ENCODE measurements at places on chromosomes 6 and 20.

DNA sequence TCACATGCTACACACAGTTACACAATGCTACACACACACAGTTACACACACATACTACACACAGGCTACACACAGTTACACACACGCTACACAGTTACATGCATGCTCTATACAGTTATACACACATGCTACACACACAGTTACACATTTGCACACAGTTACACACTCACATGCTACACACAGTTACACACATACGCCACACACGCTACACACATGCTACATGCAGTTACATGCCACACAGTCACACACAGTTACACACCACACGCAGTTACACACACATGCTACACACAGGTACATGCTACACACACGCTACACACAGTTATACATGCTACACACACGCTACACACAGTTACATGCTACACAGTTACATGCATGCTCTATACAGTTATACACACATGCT is 15.6 kb downstream of the MYT1 start:
- DNase-seq = no peak

DNA sequence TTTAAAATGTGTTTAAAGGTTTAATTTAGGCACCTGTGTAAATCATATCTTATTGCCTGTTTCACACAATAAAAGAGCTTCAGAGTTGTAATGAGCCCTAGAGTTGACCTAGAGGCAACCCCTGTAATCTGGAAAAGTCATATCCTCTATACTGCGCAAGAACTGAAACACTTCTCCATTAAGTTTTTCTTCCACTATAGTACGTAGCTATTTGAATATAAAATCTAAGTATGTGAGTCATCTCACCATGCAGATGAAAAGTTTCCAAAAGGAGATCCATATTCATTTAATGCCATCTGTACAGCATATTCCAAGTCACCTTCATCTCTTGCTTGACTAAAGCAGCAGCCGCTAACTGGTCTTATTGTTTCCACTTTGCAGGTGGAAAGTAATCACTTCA is 26.0 kb upstream of the TAAR1 start:
- DNase-seq = no peak

DNA sequence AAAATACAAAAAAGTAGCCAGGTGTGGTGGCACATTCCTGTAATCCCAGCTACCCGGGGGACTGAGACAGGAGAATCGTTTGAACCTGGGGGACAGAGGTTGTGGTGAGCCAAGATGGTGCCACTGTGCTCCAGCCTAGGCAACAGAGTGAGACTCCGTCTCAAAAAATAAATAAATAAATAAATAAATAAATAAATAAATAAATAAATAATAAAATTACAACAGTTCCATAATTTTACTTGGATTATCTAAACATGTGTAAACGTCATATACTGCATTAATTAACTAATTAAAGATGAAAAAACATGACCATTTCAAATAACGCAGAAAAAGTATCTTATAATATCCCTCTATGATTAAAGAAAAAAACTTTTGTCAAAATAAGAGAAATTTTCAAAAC is 65.8 kb downstream of the SAMD3 start:
- no peak for DNase-seq

DNA sequence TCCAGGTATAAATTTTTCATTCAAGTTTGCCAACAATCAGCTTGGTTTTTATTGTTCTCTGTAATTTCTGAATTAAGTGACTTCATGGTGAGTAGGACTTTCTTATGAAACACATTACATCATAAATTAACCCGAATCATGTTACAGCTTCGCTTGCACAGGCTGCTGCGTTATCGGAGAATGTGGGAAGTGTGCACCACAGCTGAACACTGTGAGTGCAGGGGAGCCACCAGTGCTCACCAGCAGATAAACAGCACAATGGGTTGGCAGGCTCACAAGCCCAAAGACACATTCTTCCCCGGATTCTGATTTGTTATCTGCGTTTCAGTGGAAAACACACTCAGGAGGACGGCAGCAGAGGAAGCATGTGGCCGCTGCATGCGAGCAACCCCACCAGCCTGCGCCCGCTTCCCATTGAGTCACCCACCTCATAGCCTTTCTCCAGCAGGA is 121.1 kb downstream of the GMDS start:
- DNase-seq = no peak

DNA sequence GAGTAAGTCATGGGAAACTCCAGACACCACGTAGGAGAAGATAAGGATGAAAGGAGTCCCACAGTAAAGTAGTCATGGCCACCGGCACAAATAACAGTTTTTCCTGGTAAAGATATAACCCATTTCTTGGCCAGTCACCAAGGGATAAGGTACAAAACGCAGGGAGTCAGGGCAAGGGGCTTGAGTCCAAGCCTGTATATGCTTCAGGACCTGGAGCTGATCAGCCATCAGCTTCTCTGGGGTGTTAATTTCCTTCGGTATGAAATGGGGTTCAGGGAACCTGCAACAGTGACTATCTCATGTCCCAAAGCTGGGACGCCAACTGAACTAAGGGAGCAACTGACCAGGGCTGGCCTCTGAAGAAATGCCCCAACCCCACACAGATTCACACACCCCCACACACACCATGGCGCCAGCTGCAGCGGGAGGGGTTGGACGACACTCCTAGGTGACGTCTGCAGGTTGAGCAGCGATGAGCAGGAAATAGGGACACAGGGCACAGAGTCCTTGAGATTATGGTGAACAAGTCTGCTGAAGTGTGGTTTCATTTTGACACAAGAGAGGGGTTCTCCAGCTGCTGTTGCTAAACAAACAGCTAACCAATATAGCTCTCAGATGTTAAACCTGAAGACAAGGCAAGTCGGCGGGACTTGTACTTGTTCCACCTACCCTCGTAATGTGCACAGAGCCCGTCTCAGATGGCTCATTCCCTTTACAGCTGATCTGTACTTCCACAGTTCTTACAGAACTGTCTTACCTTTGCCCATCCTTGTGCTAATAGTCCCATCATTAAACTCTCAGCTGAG is 7.4 kb upstream of the ADTRP start:
- peak; percentile 52 for DNase-seq

DNA sequence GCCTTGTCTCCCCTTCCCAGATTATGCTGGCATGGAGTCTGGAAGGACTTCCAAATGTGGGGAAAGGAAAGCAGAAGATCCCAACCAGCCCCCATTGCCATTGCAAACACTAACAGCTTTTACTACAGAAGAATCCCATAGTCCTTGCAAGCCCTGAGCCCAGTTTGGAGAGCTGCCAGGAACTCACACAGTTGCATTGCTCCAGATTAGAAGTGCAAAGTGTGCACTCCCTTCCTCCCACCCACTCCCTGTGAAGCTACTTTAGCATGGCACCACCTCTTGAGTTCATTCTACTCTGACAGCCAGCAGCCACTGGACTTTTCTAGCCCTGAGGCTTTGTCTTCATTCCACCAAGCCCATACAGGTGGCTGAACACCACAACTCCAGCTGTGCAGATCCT is 67.6 kb downstream of the SLC22A2 start:
- DNase-seq = no peak

GRCh38 chr6:166512567-166512966 is 73.9 kb downstream of the RAMACL start:
- DNase-seq = peak; percentile 20

GRCh38 chr6:36015666-36016065 is 8.8 kb downstream of the SLC26A8 start:
- DNase-seq = no peak

DNA sequence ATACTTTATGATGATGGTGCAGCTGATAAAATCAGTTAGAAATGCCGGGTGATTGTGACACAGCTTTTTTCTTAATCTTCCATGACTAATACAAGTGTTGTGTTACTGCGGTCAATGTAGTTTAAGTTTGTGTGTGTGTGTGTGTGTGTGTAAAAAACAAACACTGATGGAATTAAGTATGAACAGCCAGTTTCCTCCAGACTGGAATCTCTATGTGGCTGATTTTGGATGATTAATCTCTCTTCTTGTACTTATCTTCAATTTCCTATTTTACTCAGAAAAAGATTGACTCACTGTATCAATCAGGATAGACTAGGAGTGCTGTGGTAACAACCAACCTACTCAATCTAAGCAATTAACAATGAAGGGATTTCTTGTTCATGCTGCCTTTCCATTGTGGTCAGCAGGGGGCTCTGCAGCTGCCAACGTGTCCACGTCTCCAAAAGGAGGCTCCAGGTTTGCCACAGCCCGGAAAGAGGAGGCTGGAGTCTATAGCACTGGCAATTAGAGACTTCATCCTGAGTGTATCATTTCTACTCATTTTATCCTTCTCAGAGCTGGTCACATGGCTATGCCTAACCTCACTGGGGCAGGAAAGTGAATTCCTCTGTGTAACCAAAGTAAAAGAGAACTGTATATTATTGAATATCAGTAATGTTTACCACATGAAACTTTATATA is 107.7 kb downstream of the CD109 start:
- DNase-seq = no peak

GRCh38 chr6:121984956-121985355 is 414.5 kb upstream of the HSF2 start:
- DNase-seq = no peak

GRCh38 chr20:57638173-57638894 is 18.1 kb upstream of the ZBP1 start:
- no peak for DNase-seq

DNA sequence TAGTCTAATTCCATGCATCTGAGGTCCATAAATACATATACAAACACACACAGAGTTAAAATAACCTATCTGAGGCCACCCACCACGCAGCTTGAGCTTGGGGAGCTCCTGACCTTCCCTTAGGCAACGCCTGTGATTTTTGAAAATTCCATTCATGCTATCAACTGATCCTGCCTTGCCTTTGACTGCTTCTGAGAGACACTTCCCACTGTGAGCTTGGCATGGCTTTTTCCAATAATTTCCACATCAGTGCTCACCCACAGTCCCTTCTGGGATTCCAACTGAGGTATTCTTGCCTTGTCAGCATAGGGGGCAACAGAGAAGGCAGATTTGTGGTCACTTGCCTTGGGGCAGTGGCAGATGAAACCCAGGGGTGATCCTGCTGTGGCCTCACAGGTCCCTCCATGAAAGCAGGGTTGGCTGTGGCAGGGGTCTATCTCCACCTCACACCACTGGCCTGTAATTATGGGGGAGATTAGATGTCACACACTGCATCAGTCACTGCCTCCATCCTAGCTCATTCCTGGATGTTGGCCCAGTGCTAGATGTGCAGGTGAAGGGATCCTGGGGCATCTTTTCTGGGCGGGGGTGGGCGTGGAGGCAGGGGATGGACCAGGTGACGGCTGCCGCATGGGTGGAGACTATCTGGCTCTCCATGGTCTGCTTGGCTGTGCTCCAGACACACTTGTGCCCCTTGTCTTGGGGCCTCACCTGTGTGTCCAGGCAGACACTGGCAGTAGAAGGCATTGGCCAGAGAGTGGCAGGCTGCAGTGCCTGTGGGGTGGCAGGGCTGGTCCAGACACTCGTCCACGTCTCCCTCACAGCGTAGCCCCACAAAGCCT is 11.2 kb upstream of the GPSM3 start:
- DNase-seq = no peak

DNA sequence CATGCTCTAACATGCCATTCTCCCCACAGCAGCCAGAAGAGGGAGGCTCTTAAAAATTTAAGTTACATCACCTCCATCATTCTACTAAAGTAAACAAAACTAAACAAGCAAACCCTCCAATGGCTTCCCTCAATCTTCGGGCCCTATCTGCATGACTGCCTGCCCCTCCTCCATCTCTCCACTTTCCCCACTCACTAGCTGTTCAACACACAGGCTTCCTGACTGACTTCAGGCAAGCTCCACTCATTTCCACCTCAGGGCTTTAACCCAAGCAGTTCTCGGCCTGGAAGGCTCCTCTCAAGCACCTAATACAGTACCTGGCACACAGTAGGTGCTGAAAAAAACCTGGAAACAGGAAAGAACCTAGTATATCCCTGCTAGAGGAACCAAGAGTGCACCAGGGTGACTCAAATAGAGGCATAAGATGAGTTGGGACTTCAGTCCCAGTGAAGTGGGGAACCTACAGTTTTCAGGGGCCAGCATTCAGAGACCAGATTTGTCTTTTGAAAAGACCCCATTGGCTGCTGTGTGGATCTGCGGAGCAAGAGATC is 2.8 kb downstream of the AHCY start:
- no peak for DNase-seq

DNA sequence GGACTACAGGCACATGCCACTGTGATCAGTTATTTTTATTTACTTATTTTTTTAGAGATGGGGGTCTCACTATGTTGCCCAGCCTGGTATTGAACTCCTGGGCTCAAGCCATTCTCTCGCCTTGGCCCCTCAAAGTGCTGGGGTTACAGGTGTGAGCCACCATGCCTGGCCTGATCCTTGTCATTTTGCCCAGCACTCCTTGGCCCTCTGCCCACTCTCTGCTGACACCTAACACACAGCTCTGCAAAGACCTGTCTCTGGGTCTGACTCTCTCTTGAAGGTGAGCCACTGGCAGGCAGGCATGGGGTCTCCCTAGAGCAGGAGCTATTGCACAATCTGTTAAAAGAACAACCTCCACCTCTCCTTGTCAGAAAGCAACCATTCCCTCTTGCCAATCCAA is 155.6 kb downstream of the ZFP64 start:
- no peak for DNase-seq

GRCh38 chr6:21947731-21948386 is 349.0 kb downstream of the PRL start:
- no peak for DNase-seq

GRCh38 chr6:25431975-25432307 is 152.8 kb downstream of the CARMIL1 start:
- no peak for DNase-seq

GRCh38 chr6:35087361-35088280 is 53.5 kb downstream of the TCP11 start:
- DNase-seq = peak; percentile 11

- no peak for DNase-seq
These were observed 80.3 kb upstream of the HMGCLL1 start for GRCh38 chr6:55659304-55659703.

DNA sequence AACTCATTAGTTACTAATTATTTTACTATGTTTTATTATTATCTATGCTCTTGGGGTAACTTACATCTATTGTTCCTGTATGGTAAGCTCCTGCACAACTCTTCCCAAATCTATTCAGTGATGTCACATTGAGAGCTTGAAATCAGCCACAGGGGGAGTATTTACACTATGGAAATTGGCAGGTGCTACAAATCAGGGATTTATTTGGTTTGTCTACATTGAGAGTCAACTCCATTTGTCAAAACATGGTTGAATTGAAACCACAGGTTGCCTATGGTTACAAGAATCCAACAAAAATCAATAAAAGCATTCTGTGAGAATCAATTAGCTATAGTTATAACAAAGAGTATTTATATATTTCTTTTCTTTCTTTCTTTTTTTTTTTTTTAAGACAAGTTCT is 3.9 kb upstream of the FITM2 start:
- DNase-seq = no peak

DNA sequence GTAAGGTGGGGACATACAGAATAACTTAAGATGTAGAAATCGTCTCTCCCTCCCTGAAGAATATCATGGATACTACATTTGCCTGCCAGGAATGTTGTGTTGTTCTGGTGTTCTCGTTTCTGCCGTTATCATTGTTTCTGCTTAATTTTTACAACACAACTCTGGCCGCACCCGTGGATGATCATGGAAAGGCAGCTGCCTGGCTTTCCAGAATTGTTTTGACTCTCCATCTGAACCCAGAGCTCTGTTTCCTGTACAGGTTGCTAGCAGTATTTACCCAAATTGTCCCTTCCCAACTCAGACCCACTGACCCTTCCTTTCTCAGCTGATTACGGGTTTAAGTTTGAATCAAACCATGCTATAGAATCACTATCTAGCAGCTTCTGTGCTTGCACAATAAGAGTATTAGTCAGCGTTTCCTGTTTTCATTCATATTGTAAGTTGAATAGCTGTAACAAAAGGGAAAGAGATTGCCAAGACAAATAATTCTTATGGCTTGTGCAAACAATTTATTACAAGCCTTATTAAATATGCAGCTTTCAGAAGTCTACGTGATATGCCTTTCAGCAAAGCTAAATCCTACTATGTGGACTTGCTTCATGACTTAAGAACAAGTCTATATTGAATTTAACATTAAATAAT is 139.0 kb downstream of the MTHFD1L start:
- no peak for DNase-seq

Data from GM12892 (cell line).